ENCODE measurements at places on chromosomes 2 and 18. TPM values are rescaled to one million over a fixed set of nuclear protein-coding genes. Genes with fewer than 3 reads are reported as not detected.

The DOK6 gene
- total RNA-seq: 11.2 TPM

- no peak for DNase-seq
These were observed 110.2 kb downstream of the ABCA12 start for GRCh38 chr2:215028231-215028630.

DNA sequence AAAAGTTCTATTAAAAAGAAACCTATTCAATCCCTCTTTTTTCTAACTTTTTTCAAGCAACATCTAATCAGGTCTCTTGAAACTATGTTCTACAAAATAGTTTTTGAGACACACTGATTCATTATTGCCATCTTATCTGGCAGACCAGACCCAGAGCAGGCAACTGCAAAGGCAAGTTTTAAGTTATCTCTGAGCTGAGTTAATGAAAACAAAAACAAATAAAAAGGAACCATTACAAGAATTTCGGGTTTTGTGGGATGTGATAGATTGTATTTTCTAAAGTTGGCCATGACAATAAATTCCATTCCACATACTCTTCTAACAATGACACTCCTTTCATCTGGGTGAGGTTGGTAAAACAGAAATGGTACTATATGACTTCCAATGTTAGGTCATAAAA, 15.2 kb upstream of the TWSG1 start:
- DNase-seq: no peak

DNA sequence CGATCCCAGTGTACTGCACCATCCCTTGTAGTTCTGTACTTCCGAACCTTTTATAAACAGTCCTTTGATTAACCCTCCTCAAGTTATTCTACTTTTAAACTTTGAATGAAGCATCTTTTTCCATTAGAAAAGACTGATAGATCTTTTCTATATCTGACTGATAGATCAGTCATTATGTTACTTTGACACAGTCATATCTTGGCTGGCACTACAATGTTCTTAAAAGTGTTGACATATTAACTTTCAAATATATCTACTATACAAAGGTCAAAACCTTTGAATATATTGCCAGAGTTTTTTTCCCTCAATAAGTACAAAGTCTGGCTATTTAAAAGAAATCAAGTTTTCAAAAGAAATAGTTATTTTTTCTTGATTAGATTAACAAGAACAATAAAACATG, 35.4 kb upstream of the NABP1 start:
- no peak for DNase-seq

- DNase-seq: peak; percentile 10
These were observed 200.9 kb upstream of the ID2 start for GRCh38 chr2:8480915-8481314.

DNA sequence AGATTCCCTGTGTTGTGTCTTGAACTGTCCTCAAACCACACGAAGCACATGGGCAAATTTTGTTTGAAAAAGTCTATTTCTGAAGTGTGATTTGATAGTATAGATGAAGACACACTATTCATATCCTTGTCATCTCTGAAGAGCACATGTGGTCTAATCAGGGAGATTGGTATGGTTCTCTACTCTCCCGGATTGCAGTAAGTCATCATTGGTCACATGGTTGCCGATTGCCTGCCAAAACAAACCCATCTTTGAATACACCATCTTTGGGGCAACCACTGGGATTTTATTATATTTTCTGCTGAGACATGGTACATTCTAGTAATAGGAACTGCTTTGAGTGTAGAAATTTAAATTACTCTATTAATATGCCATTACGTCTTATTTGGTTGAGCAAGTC, 186.9 kb downstream of the MYO1B start:
- no peak for DNase-seq

DNA sequence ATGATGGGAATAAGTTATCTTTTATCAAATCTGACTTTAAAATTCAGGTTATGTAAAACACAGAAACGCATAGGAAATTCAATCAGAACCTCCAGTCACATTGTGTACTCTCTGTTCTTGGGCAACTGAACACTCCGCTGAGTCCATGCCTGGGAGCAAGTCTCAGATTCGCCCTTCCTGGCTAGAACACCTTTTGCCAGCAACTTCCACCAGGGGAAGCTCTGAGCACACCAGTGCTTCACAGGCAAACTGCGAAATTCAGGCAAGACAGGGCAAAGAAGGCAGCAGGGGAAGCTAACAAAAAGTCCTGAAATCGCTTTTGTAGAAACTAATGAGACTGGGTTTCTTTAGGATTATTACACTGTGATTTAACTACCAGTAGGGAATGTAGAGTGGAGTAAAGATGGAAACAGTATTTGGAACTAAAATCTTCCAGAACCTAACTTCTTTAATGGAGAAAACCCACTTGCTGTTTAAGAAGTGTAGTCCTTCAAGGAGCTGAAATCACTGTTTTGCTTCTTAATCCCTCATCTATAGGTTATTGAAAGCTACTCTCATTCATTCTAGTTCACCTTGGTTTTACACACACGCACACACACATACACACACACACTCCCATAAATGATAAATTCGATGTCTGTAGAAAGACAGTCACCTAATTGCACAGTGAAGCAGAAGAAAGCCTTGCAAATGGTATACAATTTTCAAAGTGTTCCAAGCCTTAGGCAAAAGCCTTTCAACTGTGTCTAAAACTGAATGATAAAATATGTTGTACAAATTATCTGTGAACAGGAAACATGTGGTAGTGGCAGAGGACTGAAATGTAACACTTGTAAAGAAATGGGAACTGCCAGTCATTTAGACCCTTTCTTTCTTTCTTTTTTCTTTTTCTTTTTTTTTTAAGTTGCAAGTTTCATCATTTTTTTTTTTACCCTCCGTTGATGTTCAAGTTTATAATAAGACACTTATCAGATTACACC, 214.5 kb downstream of the TMEM182 start:
- no peak for DNase-seq
